NCI-H1092 treated with DMSO at 0.1 percent for 48 hours (cell line): ENCODE measurements at places on chromosomes 7 and 10.

DNA sequence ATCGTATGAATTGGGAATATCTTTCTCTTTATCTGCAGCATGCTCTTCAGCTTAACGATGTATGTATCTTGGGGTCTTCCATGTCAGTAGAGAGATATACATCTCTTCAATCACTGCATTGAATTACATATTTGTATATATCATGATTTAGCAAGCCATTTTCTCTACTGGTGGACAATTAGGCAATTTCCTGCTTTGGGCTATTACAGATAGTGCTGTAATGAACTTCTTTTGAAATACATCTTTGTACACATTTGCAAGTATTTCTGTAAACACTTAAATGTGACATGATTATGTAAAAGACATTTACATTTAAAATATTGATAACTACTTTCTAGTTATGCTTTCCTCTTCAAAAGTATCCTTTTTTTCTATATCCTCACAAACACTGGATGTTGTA lies 199.0 kb downstream of the PPP1R9A start:
- no peak for DNase-seq

GRCh38 chr7:132080467-132080866 lies 495.8 kb downstream of the PLXNA4 start:
- DNase-seq, result no peak

GRCh38 chr7:158827411-158828132 lies 1.7 kb downstream of the ESYT2 start:
- DNase-seq, result no peak

DNA sequence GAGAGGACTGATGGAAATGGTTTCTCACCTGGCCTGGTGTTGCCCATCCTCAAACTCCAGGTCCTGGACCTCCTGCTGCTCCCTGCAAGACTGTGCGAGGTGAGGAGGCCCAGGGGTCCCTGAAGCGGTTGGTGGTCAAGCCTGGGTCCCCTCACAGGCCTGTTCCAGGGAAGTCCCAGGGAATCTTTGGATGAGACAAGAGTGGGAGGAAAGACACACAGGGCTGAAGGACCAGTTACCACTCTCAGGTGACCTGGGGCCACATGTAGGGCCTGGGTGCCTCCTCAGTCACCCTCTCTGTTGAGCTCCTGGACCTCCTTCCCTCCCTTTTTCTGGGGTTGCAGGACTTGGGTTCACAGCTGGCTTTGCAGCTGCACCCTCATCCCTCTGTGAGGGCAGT lies 42.6 kb upstream of the CXCL12 start:
- DNase-seq, result no peak

GRCh38 chr10:103457176-103457712 lies 1.5 kb downstream of the CALHM1 start:
- DNase-seq, result no peak

- DNase-seq, result no peak
Observed at GRCh38 chr7:158649279-158649678, 55.3 kb downstream of the NCAPG2 start.

- DNase-seq, result no peak
Observed at GRCh38 chr7:24939416-24939815, 40.6 kb downstream of the OSBPL3 start.

DNA sequence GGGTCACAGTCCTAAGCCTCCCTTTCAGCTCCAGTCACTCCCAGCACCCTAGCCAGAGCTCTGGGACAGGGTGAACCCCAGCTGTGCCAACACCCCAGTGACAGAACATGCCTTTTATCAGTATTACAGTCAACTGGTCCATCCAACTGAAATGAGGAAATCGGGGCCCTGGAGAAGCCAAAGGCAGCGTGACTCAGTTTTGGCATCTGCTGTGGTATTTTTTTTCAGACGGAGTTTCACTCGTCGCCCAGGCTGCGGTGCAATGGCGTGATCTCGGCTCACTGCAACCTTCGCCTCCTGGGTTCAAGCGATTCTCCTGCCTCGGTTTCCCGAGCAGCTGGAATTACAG lies 3.4 kb upstream of the CLDN15 start:
- DNase-seq, result no peak

GRCh38 chr10:5284311-5285057 lies 80.3 kb upstream of the UCN3 start:
- no peak for DNase-seq

GRCh38 chr7:92432299-92432946 lies 14.9 kb upstream of the GATAD1 start:
- no peak for DNase-seq

DNA sequence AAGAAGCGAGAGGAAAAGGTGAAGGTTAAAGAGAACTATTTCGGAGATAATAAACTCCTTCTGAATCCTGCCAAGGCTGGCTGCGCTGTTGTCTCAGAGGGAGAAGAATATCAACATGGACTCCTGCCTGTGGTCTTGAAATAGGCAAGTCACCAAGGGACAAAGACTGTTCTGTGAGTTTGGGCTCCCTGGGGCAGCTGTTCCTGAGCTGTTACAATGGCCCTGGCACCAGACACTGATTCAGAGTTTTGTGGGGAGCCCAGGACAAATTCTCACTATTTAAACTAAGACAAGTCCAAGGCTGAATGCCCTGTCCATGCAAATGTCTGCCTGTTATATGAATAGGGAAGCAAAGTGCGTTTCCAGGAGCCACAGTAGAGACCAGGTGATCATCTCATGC lies 81.4 kb downstream of the PRPF18 start:
- no peak for DNase-seq

DNA sequence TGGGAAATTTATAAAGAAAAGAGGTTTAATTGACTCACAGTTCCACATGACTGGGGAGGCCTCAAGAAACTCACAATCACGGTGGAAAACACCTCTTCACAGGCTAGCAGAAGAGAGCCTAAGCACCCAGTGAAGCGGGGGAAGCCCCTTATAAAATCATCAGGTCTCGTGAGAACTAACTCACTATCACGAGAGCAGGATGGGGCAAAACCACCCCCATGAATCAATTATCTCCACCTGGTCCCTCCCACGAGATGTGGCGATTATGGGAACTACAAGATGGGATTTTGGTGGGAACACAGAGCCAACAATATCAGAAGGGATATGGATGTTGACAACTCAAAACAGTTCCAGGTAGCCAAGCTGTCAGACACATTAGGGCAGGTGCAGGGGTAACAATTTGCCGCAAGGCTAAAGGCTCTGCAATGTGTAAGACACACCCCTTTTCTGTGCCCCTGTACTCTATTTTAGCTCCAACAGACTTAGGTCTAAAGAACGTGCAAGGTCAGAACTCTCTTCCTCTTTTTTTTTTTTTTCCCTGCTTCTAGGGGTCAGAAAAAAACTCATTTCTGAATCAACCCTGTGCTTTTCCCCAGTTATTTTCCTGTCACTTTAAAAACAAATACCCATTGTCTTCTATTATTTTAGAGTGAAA lies 30.7 kb upstream of the RBM20 start:
- DNase-seq, result no peak

- DNase-seq, result no peak
Observed at GRCh38 chr7:5657901-5658300, 123.6 kb downstream of the RNF216 start.

DNA sequence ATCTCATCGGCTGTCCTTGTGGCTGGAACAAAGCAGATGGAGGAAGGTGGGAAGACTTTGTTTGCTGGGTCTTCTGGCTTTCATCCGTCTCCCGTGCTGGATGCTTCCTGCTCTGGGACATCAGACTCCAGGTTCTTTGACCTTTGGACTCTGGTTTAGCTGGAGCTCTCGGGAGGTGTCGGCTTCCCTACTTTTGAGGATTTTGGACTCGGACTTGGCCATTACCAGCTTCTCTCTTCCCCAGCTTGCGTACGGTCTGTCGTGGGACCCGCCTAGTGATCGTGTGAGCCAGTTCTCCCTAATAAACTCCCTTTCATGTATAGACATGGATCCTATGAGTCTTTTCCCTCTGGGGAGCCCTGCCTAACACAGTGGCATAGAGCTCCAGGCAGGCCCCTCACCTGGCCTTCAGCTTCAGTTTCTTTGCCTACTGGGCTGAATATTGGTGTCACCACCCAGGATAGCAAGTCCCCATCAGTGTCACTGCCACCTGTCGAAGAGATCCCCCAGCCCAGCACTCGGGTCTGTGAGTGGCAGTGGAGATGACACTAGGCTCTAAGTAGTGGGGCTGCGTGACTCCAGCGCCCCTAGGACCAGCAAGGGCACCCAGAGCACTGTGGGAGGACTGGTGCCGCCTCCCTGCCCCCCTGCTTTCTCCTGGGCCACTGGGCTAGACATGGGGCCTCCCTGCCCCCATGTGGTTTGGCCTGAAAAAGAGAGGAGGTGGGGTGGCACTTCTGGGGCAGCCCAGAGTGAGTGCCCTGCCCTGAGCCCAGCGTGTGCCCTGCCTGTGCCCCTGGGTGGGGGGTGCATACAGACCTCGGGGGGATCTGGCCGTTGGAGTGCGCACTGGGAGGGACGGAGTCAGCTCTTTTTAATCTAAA lies 135.6 kb downstream of the LHPP start:
- DNase-seq, result no peak

- no peak for DNase-seq
Observed at GRCh38 chr7:17618652-17618974, 320.2 kb downstream of the AHR start.

DNA sequence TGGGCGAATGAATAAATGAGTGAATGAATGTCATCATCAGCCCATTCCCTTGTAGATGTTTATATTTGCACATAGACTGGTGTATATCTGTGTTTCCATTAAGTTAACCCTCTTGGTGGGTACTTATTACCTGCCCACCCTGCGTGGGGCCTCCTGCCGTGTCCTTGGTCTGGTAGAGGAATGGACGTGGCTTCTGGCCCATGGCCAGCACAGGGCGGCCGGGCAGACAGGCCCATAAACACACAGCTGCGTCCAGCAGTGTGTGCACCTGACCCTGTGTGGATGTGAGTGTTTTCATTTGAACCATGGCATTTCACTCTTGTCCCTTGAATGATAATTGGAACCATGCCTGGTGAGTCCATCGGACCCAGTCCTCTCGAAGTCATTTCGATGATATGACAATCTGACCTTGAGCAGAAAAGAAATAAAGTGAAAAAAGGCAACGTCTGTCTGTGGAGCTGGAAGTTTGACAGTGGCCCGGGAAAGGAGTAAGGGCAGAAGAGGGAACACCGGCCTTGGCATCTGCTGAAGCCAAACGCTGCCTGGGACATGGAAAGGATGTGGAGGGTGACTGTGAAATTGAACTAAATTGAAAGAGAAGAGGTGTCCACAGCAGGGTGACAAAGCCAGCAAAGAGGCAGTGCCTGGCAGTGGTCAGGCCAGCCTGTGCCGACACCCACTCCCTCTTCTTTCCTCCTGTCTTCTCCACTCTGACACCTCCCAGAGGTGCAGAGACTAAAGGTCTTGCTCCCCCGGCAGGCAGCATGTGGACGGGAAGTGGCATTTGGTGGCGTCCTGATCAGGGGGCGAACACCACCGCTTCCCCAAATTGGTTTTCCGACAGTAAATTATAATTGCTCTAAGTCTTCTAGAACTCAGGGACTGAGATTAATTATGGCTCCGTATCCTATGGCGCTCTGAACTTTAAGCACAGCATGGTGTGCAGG lies 199.0 kb upstream of the ZMIZ1 start:
- no peak for DNase-seq

- no peak for DNase-seq
Observed at GRCh38 chr10:70740406-70741288, 44.5 kb downstream of the TBATA start.

- DNase-seq, result no peak
Observed at GRCh38 chr7:4325732-4326131, 356.4 kb upstream of the FOXK1 start.

- no peak for DNase-seq
Observed at GRCh38 chr10:128530301-128530700, 404.1 kb upstream of the MKI67 start.

- DNase-seq, result no peak
Observed at GRCh38 chr10:88707429-88708155, 1.5 kb downstream of the LIPK start.

- DNase-seq, result no peak
Observed at GRCh38 chr7:154912871-154913637, 89.9 kb downstream of the PAXIP1 start.

GRCh38 chr10:86361156-86362128 lies 5.2 kb downstream of the GRID1 start:
- DNase-seq, result no peak

- no peak for DNase-seq
Observed at GRCh38 chr10:30432622-30433305, 1.2 kb upstream of the MAP3K8 start.

DNA sequence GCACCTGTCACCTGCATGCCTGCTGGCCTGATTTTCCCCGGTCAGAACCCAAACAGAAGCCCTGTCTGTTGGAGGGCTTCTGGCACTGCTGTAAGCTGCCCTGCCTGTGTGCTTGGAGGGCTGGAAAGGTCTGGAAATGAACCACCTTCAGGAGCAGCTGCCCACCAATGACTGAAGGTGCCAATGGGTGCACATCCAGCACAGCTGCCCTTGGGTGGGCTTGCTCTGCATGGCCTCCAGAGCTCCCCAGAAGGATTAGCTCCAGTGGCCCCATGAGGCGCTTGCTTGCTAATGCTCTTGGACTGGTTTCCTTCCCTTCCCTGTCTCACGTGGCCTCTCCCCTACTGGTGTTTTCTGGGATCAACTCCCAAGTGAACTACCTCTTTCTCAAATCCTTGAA lies 43.2 kb downstream of the WDFY4 start:
- DNase-seq, result no peak
